ENCODE measurements at places on chromosomes 7 and 10.

DNA sequence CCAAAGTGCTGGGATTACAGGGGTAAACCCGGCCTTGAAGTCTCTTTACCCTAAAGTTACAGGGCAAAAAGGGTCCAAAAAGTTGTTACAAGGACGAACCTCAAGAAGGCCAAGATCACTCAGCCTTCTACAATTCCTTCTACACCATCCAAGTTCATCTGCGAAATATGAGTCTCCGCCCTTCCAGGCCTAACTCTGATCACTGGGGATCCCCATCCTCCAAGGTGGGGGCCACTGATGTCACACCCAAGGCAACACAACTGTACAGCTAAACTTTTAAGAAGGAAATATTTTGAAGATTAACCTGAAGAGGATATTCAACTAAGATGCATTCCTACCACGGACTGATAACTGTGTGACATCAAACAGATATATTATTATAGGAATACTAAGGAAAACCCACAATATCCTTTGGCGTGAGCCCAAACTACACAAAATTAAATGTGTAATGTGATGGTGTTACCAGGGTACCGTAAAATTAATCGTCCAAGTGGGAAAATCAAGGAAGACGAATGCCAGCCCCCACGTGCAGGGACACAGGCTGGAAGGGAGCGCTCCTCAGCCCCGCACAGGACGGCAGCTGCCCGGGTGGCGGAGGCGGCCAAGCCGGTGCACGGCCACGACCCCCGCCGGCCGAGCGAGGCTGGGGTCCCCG is 1.0 kb downstream of the PAXIP1 start:
- no peak for DNase-seq

- no peak for DNase-seq
These were observed 726.7 kb upstream of the GALNT17 start for GRCh38 chr7:70405241-70405640.

DNA sequence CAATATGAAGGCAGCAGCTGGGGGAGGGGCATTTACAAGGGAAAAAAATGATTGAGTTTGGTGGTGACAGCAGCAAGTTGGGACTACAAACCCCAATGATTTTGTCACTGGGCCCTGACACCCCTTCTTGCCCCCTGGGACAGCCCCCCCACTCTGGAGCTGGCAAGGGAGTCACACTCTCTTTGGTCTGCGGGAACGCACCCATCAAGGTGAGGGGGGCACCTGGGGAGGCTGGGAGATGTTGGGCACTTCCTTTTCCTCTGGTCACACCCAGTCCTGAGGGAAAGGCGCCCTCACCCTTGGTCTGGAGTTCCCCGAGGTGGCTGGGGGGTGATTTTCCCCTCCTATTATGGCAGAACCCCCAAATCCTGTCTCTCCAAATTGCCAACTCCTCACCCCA is 24.4 kb downstream of the EPHB4 start:
- no peak for DNase-seq

DNA sequence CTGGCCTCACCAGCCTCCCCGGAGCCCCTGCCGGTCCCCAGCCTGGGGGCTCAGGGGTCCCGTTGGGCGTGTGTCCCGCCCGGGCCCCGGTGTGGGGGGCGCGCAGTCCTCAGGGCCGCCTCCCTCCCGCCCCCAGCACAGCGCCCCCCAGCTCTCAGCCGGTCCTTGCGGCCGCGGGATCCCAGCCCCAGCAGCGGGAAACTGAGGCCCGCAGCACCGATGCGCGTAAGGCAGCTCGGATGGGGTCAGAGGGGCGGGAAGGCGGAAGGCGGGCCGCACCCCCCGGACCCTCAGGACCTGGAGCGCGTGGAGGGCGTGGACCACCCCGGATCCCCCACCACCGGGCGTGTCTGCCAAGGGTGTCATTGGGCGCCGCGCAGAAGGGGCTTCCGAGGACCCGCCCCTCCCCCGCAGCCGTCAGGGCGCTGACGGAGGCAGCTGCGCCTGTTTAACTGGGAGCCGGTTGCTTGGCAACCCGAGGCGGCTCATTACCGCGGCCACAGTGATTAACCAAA is 14.9 kb downstream of the UNCX start:
- DNase-seq = peak; percentile 32

GRCh38 chr10:130022511-130023299 is 58.6 kb upstream of the EBF3 start:
- DNase-seq = no peak

DNA sequence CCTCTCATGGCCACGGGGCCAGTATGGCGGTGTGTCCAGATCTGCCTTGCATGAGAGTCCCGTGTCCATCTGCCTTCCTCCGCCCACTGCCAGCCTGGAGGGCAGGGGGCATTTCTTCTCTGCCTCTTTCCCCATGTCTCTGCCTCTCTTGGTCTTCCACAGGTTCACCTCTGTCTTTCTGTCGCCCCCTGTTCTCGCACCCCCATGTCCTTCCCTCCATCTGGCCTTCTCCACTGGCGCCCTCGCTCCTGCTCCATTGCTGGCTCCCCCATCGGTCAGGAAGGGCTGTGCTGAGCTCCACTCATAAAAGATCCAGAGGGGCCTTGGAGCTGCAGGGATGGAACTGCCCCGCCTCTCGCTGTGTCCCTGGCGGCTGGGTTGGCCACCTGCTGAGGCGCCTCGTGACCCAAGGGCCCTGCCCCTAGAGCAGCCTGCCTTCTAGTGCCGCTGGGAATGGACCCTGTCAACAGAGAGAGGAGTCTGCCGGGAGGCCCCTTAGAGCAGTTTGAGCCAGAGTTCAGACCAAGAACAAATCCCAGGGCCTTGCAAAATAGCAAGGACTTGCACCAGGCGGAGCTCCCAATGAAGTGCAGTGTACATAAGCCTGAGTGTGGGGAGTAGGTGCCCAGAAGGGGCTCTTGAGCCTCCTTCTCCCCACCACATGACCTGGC is 42.0 kb downstream of the GOLGA7B start:
- DNase-seq = peak; percentile 91

GRCh38 chr10:71575451-71575850 is 144.1 kb downstream of the C10orf105 start:
- DNase-seq = no peak

- DNase-seq = no peak
These were observed 125.7 kb upstream of the MTPN start for GRCh38 chr7:136102881-136103280.

- no peak for DNase-seq
These were observed 20.7 kb downstream of the AVL9 start for GRCh38 chr7:32515890-32516550.

DNA sequence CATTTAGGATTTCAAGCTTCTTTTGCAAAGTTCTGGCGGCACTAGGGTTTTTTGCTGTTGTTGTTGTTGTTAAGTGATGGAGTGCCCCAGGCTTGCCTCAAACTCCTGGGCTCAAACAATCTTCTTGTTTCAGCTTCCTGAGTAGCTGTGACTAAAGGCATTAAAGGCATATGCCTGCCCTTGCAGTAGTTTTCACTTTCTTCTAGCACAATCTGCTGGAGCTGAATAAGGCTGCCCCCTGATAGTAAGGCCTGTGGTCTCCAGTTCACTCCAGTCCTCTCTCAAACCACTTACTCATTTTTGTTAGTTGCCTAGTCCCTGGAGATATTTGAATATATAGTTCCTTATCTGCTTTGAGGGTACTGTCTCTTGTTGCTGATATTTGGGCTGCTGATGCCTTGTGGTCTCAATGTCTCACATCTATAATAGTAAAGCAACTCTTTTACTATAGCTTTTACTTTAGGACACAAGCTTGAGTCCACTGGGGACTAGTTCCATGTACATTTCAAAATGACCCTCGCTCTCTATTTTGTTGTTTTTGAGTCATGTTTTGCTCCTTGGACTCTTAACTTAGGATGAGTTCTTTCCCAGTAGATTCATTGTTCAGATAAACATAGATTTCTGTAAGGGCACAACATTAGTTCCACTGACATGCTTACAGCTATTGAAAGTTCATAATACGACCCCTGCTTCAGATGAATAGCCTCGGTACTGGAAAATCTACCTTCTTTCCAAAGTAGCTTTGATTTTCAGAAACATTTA is 25.5 kb downstream of the PHF14 start:
- no peak for DNase-seq

DNA sequence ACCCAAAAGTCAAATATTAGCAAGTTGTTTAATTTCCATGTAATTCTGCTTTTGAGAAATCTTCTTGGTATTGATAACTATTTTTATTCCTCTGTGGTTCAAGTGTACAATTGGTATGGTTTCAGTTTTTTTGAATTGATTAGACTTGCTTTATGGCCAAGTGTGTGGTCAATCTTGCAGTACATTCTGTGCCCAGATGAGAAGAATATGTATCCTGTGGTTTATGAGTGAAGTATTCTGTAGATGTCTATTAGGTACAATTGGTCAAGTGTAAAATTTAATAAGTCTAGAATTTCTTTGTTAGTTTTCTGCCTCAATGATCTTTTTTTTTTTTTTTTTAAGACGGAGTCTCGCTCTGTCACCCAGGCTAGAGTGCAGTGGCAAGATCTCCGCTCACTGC is 36.6 kb upstream of the C7orf33 start:
- DNase-seq = no peak

- no peak for DNase-seq
These were observed 21.6 kb downstream of the KIN start for GRCh38 chr10:7766241-7766640.

GRCh38 chr7:28606421-28606820 is 194.1 kb downstream of the CREB5 start:
- no peak for DNase-seq

DNA sequence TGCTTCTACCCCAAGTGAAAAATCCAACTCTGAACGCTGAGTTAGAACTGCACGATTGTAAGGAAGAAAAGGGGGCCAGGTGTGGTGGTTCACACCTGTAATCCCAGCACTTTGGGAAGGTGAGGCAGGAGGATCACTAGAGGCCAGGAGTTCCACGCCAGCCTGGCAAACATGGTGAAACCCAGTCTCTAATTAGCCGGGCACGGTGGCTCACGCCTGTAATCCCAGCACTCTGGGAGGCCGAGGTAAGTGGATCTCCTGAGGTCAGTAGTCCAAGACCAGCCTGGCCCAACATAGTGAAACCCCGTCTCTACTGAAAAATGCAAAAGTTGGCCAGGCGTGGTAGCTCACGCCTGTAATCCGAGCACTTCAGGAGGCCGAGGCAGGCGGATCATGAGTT is 9.0 kb downstream of the GUSB start:
- DNase-seq = no peak

DNA sequence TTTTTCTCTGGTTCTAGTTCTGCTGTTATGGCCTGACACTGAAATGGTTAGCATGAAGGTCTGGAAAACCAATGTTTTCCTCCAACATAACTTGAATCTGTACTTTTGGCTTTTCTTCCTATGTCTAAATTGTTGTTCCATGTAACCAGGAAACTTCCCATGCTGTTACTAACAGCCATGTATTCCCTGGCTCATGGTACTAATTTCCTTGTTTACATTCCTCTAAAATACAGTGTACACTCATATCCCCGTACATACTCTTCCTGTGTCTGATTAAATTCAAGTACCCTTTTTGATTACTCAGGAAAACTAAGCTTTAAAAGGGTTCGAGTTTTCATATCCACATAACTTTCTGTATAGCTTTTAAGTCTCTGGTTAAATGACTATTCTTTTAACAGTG is 12.3 kb upstream of the ACSM6 start:
- DNase-seq = no peak

DNA sequence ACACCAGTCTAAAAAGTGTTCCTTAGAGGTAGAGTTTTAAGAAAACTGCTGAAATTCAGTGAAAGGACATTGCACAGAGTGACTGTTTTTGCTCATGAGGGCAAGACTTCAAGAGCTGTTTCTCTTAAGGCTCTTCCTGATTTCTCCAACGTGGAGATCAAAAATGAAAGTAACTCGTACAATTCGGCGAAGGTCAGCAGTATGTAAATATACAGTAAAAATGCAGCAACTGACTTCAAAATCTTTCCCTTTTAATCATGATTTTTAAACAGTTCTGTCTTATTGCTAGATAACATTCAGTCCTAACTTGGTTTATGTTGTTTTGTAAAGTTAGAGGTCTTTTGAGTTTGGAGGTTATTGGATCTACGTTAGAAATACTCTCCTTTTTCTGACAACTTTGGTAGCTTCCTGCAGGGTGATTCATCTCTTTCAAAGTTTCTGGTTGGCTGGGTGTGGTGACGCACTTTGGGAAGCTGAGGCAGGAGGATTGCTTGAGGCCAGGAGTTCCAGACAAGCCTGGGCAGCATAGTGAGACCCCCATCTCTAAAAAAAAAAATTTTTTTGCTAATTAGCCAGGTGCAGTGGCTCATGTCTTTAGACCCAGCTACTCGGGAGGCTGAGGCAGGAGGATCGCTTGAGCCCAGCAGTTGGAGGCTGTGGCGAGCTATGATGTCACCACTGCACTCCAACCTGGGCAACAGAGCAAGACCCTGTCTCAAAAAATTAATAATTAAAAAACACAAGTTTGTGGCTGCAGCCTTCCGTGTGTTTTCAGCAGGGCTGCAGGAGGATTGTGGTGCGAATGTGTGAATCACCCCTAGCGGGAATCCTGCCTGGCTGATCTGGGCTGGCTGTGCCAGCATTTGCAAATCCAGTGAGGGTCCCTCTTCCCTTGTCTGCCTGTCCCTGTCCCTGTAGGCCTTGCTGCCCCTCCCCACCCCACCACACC is 29.2 kb upstream of the AP5Z1 start:
- no peak for DNase-seq

- no peak for DNase-seq
These were observed 167.9 kb downstream of the CPEB3 start for GRCh38 chr10:92122941-92123450.

DNA sequence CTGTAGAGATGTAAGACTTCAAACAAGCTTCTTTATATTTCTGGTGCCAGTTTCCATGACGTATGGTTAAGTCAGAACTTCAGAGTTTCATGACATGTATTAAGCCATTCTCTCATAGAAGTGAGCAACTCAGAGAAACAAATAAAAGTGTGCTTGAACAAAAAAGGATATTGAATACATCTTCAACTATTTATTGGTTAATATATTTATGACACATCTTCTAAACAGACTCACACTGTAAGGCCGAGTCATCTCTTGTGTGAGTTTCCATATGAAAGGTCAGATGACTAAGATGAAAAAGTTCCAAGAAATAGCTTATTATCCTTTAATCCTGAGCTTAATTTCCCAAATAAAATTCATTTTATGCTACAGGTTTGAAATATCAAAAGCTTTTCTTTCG is 105.5 kb upstream of the CSTF2T start:
- DNase-seq = no peak

DNA sequence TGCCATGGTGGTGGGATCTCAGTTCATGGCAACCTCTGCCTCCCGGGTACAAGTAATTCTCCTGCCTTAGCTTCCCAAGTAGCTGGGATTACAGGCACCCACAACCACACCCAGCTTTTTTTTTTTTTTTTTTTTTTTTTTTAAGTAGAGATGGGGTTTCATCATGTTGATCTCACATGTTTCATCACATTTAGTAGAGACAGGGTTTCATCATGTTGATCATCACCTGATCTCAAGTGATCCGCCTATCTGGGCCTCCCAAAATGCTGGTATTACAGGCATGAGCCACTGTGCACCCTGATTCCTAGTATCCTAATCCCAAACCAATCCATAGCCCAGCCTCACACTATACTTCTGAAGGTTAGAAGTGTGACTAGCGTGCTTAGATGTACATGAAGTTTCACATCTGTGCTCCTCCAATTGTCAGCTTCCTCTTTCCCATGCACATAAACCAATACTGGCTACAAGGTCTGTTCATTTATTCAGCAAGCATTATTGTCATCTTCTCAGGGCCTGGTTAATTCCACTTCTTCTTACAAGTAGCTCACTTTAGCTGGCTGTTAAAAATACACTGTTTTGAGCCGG is 6.8 kb upstream of the NAT16 start:
- DNase-seq = no peak

Measured in NCI-H510A (cell line).